Kidney glomerular epithelial cell (primary cell): ENCODE measurements at places on chromosomes 3 and 15.

DNA sequence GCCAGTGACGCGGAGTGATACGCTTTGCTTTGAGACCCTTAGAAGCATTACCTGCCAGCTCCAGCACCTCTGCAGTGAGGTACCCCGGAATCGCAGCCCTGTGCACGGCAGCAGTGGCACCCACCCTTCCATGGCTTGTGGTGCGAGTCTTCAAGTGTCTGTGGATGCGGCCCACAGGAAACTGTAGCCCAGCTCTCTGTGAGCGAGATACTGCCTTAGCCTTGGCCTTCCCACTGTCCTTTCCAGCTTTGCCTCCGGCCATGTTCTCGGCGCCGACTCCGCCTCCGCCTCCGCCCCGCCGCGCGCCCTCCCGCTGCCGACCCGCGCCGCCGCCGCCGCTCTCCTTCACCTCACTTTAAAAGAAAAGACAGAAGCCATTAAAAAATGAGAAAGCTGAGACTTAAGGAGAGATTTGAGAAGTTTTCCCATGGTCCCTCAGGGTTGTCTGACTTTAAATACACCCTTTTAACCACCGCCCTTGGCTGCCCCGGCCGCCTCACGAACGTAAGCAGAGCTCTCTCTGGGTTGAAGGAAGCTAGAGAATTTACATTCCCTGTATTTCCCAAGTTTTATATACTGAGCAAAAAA, 78.5 kb upstream of the FAM174B start:
- peak; percentile 44 for DNase-seq

- peak; percentile 21 for DNase-seq
Observed at GRCh38 chr3:142857056-142857455, 31.8 kb downstream of the PCOLCE2 start.

- DNase-seq: no peak
Observed at GRCh38 chr3:19148768-19149091, 420 bp downstream of the KCNH8 start.

DNA sequence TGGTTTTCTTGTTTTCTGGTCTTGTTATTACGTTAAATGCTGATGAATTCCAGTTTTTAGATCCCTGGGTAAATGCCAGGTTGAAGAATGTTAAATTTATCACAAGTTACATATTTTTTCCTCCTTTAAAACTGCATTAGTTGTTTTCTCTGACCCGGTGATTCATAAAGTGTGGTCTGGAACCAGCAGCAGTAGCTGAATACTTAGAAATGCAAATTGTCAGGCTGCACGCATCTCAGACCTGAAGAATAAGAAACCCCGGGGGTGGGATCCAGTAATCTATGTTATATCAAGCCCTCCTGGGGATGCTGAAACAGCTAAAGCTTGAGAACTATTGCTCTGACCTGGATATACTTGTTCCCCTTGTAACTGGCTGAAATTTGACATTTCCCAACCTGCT, 69.1 kb downstream of the PEX5L start:
- no peak for DNase-seq

DNA sequence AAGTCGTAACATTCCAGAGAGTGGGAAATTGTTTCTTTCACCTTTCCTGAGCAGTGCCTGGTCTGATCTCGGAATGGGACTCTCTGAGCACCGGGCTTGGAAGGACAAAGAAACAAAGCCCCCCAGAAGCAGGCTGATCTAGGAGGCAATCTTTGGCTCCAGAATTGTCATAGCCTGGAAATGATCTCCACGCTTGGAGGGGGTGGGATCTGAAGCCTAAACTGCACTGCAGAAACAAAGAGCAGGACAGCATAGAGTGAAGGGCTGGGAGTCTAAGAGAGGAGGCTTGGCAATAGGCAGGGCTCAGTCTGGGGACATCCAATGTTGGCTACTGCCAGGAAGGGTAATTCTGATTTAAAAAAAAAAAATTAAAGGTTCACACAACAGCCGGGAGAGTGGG, 1.9 kb downstream of the CRABP1 start:
- DNase-seq: no peak
